ENCODE measurements at places on chromosomes 3 and 15.

DNA sequence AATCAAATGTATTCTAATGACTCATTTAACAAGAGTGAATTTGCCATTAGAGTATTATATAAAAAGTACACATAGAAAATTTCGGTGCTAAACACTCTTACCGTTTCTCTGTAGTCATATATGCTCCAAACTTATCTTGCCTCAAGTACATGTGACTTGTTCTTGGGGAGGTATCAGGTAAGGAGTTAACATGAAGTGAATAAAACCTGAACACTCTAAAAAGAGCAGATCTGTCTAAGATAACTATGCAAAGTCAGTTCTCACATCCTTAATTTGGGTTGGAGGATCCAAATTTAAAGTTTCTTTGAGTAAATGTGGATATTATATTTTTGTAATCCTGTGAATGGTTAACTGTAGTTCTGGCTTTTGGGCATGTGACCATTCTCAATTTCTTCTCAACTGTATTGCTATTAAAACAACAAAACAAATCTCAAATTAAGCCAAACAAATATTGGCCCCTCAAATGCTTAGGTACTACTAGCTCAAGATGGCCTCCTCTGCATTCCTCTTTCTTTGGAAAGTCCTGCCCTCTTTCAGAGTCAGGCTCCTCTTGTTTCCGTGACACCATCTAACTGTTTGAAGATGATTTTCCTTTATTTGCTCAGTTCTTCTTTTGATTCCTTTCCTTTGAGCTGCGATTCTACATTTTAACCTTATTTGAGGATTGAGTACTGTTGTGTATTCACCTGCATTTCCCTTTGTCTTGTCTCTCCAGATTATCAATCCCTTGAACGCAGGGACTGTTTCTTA lies 4.2 kb downstream of the EDEM1 start:
- no peak for DNase-seq

DNA sequence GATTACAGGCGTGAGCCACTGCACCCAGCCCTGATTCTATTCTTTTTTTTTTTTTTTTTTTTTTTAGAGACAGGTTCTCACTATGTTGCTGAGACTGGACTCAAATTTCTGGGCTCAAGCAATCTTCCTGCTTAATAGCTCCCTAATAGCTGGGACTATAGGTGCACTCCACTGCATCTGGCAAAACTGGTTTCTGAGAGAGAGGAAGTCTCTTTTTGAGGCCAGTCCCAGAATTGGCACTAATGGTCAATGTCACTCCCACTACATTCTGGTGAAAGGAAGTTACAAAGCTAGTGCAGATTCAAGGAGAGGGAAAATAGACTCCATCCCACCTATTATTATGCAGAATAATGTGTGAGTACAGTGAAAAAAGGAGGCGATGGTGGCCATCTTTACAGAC lies 5.8 kb upstream of the TGFBR2 start:
- no peak for DNase-seq

- no peak for DNase-seq
Observed at GRCh38 chr3:151425627-151426340, 35.1 kb downstream of the IGSF10 start.

DNA sequence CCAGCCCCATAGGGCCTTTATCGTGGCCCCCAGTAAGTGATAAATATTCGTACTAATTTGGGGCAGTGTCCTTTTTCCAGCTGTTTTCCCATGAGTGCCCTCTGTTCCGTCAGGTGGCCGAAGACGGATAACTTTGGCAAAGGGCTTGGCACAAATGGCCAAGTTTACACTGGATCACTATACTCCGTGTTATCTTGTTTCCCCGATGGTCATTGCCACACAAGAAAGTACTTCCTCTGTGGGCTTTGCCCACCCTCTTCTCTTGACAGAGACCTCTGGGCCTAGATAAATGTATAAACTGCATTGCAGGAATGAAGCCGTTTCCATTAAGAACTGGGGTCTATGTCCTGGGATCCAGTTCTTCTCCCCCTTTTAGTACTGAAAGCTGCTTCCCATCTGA lies 39.1 kb downstream of the SMAD3 start:
- DNase-seq: no peak

DNA sequence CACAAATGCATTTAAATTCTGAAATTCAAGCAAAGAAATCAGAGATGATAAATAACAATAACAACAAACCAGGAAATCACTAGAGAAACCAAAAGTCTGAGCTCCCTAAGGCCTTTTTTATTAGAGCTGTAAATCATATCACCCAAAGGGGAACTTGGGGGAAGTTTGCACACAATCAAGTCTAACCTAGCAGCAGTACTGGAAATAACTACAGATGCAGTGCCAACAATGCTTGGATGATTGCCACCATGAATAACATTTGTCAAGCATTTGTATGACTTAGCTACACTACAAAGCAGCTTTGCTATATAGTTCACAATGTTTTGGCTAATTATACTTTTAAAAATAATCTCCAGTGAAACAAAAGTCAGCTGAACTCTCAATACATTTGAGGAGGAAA lies 27.8 kb downstream of the SHQ1 start:
- no peak for DNase-seq

- no peak for DNase-seq
Observed at GRCh38 chr3:43177085-43177484, 71.2 kb upstream of the POMGNT2 start.

DNA sequence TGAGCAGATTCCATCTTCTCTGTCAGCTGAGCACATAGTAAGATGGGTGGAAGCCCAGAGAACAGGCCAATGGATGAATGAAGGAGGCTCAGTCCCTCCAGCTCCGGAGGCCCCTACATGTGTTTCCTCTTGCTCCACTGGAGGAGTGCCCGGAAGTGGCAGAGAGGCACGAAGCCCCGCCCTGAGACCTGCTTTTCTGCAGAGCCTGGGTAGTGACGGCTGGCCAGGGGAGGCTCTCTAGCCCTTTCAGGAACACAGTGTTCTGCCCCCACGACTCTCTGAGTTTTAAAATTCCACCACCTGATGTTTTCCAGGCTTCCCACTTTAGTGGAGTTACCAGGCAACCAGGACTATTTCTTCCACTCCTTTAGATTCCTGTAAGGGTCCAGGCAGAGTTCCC lies 149.4 kb upstream of the SLC6A11 start:
- no peak for DNase-seq

DNA sequence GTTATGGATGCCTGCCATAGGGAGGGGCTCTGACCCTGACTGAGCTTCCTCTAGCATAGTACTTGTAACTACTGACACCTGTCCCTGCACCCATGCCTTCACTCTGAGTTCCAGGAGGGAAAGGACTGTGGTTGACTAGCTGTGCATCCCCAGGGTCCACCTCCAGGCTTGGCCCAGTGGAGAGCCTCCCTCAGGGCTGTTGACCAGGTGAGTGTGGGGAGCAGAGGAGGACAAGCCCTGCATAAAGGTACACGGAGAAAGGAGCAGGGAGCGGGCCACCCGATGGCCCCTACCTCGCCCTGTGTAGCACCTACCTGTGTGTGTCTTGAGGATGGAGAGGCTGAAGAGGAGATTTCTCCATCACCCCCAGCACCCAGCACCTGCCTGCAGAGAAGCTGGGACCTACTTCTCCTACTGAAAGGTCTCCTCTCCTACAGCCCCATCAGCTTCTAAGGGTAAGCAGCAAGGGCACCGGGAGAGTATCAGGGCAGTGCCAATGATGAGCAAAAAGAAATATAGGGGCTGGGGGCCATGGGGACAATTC lies 6.7 kb upstream of the LTF start:
- DNase-seq: no peak

GRCh38 chr3:62587579-62588031 lies 214.3 kb upstream of the FEZF2 start:
- no peak for DNase-seq
